NCI-H510A (cell line): ENCODE measurements at places on chromosomes 4 and X.

DNA sequence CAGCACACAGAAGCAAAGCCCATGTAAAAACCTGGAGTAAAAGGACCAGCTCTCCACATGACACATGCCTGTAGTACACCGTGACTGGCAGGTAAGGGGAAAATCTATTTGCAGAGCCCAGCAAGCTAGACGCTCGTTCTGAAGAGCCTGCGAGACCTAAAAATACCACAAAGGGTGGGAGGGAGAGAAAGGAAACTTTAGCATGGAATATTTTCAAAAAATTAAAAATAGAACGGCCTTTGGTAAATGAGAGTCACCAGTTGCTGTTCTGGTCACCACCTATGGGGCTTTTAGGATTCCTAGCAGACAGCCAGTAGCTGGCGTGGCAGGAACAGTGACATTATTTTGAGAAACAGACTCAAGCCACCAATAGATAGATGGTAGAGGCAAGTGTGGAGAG, 115.5 kb downstream of the MID1IP1 start:
- DNase-seq, result no peak

- no peak for DNase-seq
These were observed 380.6 kb downstream of the RAB28 start for GRCh38 chr4:13103382-13104015.

DNA sequence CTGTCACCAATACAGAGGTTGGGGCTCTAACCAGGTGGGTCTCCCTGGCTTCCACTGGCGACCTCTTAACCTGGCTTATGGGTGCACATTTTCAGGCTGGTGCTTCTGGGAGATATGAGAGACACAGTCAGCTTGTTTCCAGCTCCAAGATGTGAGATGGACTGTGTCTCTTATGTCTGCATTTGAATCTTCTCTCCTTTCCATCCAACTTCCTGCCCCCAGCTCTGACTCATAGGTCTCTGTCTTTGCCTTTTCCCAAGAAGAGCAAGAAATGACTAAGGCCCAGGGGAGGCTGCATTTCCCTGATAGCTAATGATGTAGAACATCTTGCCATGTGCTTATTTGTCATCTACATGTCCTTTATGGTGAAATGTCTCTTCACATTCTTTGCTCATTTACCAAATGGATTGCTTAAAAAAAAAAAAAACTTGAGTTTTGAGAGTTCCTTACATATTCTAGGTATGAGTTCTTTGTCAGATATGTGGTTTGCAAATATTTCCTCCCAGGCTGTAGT, 3.2 kb upstream of the UXT start:
- no peak for DNase-seq

GRCh38 chrX:110852180-110852579, 56.6 kb upstream of the CHRDL1 start:
- DNase-seq, result no peak

GRCh38 chr4:1632109-1633104, 51.7 kb downstream of the FAM53A start:
- no peak for DNase-seq

DNA sequence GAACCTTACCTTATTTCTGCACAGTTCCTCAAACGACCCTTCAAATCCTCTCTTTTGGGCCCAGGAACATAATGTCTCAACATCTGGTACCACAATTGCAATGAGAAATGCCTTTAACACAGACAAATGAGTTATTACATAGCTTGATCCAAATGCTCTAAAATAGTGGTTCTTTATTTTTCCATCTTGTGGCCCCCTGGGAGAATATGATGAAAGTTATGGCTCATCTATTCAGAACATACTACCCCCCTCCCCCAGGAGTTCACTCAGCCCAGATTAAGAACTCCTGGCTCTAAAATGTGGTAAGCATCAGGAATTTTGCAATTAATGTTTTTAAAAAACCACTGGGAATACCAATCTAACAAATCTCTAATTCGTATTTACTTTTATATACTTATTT, 23.9 kb upstream of the CENPU start:
- no peak for DNase-seq

- DNase-seq, result no peak
These were observed 51.2 kb downstream of the TMPRSS11E start for GRCh38 chr4:68498413-68499007.

GRCh38 chr4:83548151-83548905, 12.4 kb downstream of the GPAT3 start:
- peak; percentile 4 for DNase-seq

DNA sequence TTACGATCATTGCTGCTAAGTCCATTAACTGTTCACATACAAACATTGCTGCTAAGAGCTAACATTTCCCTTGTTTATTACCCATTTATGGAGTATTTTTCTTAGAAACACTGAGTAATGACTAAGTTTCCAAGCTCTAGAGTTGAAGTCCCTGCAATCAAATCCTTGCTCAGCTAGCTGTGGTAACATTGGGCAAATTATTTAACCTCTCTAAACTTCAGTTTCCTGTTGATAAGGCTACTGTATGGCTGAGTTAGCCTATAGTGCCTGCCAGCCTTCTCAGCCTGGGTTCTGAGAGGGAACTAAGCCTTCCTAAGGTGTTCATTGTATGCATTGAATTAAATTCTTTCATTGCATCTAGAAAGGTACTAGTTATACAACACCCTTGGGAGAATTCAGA, 15.2 kb upstream of the SCOC start:
- DNase-seq, result no peak

- DNase-seq, result no peak
These were observed 280.6 kb downstream of the NR3C2 start for GRCh38 chr4:148161601-148162000.

DNA sequence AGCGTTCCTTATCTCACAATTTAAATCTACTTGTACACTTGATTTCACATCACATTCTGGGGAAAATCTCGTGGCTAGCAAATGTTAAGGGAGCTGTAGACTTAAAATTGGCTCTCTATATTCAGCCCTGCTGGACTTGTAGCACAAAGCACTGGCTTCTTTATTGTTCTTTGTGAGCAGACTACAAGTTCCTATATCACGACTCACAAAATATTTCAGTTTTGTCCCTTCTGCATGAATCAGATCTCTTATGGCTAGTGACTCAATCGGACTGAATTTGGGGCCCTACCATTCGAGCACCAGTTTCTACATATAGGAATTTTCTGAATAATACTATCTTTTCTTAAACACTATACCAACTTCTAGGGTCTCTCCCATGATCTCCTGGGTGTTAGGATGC, 390.1 kb downstream of the ADAM29 start:
- no peak for DNase-seq

DNA sequence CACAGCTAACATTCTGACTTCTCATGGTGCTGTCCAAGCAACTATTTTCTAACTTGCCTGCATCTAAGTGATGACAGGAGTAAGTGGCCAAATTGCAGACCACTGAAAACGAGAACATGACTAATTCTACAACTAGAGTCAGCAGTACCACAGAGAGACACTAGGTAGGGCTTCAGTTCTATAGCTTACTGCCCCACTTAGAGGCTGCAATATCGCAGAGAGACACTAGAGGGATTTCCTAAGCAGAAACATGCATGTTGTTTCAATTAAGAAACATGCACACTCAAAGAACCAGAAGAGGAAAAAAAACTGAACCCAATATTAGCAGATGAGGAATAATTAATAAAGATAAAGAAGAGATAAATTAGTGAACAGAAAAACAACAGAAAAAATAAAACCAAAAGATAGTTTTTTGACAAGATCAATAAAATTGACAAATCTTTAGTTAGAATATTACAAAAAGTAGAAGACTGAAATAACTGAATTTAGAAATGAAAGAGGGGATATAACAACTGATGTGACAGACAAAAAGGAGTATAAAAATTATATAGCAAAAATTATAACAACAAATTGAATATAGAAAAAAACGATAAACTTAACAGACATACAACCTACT, 100.8 kb downstream of the SPIN4 start:
- no peak for DNase-seq

DNA sequence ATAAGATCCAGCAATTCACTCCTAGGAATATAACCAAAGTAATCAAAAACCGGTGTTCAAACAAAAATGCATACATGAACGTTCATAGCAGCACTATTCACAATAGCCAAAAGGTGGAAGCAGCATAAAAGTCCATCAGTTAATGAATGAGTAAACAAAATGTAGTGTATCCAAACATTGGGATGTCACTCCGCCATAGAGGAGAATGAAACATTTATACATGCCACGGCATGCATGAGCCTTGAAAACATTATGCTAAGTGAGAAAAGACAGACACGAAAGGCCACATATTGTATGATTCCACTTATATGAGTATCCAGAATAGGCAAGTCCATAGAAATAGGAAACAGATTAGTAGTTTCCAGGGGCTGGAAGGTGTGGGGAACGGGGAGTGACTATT, 11.0 kb upstream of the PDLIM3 start:
- no peak for DNase-seq

GRCh38 chrX:70405003-70405402, 18.1 kb upstream of the GDPD2 start:
- DNase-seq, result no peak

DNA sequence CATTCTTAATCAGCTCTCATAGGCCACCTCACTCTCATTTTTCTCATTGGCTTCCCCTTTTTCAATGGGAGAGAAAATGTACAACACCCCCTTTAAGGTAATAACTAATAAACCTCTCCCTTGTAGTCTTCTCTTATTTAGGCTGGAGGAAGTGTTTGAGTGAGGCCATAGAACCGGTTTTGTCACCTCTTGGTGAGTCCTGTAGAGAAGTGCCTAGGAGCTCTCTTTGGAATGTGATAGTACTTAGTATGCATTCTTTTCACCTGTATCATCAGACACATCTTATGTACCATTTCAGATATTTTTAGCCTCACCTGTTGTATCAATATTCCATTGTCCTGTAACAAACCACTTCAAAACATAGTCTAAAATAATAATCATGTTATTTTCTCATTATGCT, 3.5 kb upstream of the TAB3 start:
- peak; percentile 32 for DNase-seq

DNA sequence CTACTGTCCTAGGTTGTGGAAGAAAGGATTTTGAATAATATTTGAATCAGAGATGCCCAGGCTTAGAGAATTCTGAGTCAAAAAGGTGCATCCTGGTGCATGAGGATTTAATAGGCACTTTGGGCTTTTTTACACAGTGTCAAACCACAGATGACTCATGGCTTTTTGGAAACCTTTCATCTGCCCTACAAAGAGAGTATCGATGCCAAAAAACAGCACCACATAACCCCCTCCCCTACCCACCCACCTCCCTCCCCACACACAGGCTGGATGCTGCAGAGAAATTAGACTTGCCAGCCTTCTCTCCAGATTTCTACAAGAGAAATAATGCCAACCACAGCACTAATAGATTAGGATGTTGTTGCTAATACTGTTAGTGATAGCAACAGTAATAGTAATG, 779.3 kb downstream of the NLGN4X start:
- DNase-seq, result no peak

DNA sequence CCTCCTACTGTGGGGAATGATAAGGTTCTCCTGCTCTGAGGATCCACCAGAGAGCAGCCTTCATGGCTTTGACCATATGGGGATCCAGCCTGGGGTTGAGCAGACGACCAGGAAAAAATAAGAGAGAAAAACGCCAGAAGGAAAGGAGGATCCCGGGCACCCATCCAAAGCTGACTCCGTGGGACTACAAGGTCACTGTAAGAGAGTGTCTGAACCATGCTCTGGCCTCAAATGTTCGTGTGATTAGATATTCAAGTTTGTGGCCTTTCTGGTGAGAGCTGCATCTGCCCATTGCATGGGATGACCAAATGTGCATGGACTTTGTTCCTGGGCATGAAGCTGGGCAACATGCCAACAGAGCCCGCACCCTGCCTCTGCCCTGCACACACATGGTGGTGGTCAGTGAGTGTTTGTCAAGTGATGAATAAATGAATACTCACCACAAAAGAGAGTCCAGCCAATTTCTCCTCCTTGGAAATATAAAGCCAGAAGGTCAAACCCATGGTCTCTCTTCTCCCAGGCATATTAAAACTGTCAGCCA, 346.0 kb upstream of the GATB start:
- DNase-seq, result no peak

DNA sequence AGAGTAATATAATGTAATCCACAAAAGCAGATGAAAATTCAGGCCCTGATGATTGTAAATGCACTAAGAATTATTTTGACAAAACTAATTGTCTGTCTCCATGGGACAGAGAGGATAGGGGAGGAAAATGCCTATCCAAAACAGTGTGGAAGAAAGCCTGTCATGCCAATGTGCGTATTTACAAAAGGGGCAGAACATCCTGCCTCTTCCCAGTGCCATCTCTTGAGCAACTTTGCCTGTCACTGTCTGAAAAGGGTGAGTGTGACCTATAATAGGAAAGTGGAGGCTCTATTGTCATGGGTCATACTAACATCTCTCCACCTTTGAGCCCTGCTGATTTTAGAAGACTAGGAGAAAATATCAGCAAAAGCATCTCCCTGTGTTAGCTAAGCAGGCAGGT, 264.1 kb downstream of the UNC5C start:
- no peak for DNase-seq

DNA sequence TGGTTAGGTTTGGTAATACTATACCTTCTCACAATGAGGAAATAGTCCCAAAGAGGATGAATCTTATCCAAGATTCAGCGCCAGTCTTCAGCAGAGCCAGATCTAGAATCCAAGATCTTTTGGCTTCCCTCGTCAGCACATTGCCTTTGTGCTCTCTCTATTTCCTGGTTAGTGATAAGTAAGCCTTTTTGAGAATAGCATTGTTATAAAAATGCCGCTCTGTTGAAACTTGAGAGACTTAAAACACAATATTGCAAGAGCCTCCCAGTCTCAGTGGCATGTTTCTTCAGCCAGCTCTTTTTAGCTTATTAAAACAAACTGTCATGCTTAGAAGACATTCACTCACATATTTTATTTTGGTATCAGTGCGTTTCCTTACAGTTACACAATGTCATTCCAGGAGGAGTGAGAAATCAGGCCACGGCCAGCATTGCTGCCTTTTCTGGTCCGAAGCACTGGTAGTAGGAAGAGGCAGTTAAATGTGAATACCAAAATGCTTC, 141.4 kb downstream of the KLHL8 start:
- no peak for DNase-seq

DNA sequence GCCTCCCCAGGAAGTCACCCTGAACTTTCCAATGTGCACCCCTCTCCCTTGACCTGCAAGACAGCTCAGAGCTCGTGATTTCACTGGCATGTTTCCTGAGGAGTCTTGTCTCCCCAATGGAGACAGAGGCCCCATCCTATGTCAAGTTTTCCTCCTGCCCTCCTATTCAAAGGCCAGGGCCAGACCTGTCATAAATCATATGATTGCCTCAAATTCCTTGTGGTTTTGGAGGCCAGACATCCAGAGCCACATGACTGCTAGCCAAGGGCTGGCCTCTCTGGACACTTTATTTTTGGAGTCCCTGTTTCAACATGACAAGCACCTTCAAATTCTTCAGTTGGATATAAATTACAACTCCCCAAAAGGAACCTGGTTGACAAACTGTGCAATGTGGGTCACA, 76.0 kb upstream of the TFDP3 start:
- DNase-seq, result no peak

- DNase-seq, result no peak
These were observed 17.9 kb downstream of the VEGFC start for GRCh38 chr4:176774852-176775251.
